Activated T-cell treated with anti-CD3 and anti-CD28 coated beads, Interleukin-2, amount 50 U/mL, for 48 hours (primary cell): ENCODE measurements at places on chromosomes 4 and X.

DNA sequence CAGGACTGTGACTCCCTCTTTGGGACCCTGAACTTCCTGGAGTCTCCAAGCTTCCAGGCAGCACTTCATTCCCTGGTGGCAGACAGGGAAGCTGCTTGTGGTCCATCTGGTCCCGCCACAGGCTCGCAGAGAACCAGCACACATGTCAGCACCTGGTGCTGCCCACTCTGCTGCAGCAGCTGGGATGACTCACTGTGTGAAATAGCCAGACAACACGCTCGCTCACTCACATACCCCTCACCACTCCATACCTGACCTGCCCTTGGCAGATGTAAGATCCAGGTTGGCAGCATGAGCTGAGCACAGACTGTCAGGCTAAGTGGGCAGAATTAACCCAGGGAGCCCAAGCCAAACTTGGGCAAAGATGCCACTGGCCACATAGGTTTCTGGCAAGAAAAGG is 613.5 kb downstream of the PCDH18 start:
- no peak for DNase-seq

GRCh38 chrX:134073341-134073740 is 87.9 kb upstream of the GPC3 start:
- no peak for DNase-seq

- DNase-seq: no peak
Observed at GRCh38 chrX:20952180-20952579, 422.0 kb upstream of the CNKSR2 start.

DNA sequence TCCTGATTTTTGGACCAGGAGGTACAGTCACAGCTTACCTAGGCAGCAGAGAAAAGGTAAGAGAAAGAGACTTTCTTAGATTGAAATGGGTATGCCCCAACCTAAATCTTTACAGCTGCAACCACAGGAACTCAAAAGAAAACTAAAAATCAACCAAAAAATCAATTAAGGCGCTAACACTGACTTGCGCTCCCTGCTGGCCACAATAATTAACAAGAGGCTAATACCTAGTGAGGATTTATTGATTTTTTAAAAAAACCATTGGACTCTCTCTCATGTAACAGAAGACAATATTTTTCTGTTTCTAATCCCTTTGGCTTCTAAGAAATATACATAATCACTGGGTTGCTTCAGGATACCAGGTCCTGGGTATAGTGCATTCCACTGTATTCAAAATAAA is 153.9 kb upstream of the TENM3 start:
- DNase-seq: no peak

GRCh38 chr4:5206016-5206790 is 154.9 kb downstream of the STK32B start:
- no peak for DNase-seq

DNA sequence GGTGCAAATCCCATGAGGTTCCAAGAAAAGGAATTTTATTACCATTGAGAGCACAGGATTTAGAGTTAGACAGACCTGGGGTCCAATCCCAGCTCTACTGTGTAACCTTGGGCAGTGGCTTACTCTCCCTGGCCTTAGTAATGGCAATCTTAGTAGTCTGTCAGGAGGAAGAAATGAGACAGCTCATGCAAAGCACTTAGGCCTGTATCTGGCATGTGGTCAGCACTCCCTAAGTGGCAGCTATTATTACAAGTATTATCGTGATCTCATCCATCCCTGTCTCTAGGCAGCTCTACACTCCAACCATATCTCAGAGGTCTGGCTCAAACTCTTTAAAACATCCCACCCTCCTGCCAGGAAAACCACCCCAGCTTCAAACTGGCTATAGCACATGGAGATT is 129.6 kb upstream of the NALF2 start:
- no peak for DNase-seq

GRCh38 chr4:144313370-144313769 is 172.9 kb upstream of the GYPA start:
- DNase-seq: no peak

- DNase-seq: no peak
Observed at GRCh38 chr4:69408451-69408850, 87.3 kb downstream of the UGT2B4 start.

- no peak for DNase-seq
Observed at GRCh38 chr4:82430964-82431745, 765 bp downstream of the ENOPH1 start.

DNA sequence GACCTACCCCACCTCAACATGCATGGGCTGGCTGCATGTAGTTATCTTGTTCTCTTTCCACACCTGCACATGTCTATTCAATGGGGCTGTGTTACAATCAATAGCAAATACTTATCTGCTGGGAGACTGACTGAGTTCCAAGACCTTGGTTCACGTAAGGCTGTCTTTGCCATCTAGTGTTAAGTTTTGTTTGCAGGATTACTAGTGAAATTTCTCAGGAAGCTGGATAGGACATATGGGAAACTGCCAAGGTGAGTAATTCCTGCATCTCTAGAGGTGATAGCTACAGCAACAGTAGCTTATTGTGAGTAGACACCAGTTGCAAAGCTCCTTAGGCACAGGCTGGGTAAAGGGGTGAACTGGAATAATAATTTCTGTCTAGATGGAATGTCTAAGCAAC is 177.5 kb downstream of the ENOX2 start:
- no peak for DNase-seq

DNA sequence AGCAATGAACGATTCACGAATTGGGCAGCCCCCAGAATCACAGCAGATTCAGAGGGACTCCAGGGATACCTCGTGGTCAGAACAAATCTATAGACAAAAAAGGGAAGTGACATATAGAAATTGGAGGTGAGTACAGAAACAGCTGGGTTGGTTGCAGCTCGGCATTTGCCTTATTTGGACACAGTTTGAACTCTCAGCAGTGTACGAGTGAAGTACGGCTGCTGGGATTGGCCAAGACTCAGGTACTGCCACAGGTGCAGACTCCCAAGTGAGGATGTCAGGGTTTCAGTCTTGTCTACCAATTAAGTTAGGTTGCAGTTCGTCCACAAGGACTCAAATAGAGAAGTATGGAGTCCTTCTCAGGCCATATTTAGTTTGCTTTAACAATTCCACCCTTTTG is 28.2 kb downstream of the HTT-AS start:
- no peak for DNase-seq

GRCh38 chrX:148958901-148959300 is 458.5 kb downstream of the AFF2 start:
- DNase-seq: no peak

DNA sequence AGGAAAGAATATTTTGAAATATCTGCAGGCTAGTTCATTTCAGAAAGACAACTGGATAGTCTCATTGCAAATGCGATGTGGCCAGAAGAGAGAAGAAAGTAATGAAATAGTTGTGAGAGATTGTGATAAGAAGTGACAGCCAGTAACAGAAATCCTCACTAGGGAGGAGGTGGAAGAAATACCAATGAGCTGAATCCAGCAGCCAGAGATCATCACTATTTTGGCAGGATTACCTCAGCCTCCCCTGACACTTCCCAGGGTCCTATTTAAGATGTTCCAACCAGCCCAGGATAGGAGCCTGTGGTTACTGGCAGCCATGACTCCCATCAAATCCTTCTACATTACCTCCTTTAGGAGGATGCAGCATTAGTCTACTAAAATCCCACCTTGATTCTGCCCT is 76.7 kb upstream of the ARHGAP24 start:
- DNase-seq: no peak

DNA sequence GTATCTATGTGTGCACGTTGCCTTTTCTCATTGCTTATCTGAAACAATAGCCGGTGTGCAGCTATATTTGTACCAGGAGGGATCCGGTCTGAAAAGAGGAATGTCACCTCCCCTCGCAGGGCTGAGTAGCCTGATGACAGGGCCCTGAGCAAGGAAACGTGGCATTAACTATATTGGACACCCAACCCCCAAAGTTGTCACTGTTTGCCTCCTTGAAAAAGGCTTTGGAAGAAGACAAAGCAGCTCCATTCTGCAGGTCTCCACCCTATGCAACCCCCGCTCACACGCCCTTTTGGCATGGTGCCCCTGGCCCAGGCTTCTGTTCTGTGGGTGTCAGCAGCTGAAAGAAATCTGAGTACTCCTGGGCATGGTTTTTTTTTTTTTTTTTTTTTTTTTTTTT is 8.2 kb downstream of the PRRG3 start:
- DNase-seq: no peak

GRCh38 chr4:169312690-169313422 is 42.1 kb upstream of the SH3RF1 start:
- no peak for DNase-seq

GRCh38 chr4:81954271-81954670 is 419.5 kb downstream of the HNRNPD start:
- DNase-seq: no peak

DNA sequence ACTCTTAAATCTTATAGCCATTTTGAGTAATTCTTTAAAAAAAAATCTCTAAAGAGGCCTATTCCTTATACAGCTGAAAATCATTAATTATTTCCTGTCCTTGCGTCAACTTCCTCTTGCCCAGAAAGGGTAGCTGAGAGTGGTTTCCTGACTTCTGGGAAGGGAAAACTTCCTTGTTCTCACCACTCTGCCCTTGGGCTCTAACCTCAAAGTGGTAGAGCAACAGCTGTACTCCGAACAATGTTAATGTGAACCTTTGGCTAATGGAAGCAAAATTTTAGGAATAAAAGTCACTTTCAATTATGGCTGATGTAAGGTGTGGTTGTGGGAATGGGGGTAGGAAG is 15.3 kb downstream of the KLHL2 start:
- DNase-seq: no peak

- DNase-seq: no peak
Observed at GRCh38 chr4:140448830-140449229, 21.4 kb upstream of the CLGN start.

- DNase-seq: no peak
Observed at GRCh38 chrX:13790206-13791131, 26.4 kb downstream of the GPM6B start.

GRCh38 chr4:173038192-173038896 is 130.3 kb upstream of the GALNT7 start:
- DNase-seq: no peak

- no peak for DNase-seq
Observed at GRCh38 chrX:17500145-17500579, 125.2 kb downstream of the NHS start.

DNA sequence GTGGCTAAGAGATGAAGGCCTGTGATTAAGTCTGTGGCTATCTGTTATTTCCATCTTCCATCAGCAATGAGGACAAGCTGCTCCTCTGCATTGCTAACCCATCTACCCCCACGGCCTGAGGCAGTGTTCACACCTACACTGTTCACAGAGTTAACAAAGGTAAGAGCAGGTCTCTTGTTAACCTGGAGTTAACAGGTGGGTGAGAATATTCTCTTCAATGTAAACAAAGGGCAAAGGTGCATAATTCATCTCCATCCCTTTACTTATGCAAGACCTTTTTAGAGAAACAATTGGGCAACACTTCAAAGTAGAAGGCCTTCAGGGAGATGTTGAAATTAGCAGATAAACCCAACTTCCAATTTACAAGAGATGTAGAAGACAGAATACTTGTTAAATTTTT is 2.8 kb downstream of the SLC35A2 start:
- DNase-seq: no peak

DNA sequence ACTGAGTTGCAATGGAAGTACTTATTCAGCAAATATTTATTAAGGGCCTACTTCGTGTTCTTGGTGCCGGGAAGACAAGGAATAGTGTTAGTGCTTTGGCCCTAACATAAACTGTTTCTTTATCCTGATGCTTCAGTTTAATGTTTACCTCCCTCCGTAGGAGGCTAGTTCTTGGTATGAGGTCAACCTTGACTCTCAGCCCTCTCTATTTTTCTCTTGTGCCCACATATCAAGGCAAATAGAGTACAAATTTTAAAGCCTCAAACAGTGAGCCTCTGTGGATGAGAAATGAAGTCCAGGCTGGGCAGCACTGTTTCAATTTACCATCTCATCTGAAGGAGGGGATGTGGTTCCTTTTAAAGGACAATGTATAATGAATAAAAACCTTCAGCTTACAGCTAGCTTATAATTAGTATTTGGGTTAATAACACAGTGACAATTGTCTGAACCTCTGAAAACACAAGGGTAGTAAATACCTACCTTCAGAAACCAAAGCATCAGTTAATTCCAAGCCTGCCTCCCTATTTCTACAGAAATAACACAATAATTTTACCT is 68.5 kb downstream of the SH3RF1 start:
- no peak for DNase-seq

GRCh38 chr4:86315579-86315978 is 44.3 kb downstream of the MAPK10 start:
- DNase-seq: no peak

DNA sequence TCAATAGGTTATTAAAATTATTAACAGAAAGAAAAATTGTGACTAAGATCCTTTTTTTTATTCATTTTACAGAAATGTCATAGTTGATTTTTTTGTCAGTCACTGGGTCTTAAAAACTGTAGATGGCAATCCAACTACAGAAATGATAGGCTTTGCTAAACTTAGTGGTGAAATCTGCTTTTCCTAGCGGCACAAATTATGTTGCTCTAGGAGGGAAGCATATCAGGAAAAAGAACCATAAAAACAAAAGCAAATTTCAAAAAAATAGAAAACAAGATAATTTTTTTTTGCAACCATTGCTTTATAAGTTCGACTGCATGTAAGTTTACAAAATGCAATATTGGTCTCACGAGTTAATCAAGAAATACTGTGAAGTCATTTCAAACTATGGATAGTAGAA is 443.5 kb upstream of the IGFBP7 start:
- DNase-seq: no peak
